ENCODE measurements at places on chromosomes 12 and 14. TPM values are rescaled to one million over a fixed set of nuclear protein-coding genes. Genes with fewer than 3 reads are reported as not detected.

DNA sequence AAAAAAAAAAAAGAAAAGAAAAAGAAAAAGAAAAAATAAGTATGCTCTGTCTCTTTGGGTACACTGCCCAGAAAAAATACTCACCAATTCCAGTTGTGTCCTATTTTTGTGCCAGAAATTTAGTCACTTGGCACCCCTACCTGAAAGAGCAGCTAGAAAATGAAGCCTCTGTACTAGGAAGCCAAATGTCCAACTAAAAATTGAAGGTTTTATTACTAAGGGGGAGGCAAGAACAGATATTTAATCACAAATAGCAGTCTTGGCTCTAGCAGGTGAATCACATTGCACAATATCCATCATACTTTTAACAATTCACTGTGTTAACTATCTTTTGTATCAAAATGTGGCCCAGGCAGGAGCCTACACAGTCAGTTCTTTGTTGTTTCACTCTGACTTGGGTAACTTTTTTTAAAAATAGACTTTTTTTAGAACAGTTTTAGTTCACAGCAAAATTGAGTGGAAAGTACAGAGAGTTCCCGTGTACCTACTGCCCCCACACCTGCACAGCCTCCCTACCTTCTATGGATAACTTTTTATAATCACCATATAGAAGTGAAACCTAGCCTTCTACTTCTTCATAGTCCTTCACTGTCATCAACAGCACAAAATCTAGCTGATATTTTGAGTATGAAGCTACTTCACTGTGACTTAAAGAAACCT lies 87.1 kb upstream of the ATF7IP start:
- no peak for DNase-seq

DNA sequence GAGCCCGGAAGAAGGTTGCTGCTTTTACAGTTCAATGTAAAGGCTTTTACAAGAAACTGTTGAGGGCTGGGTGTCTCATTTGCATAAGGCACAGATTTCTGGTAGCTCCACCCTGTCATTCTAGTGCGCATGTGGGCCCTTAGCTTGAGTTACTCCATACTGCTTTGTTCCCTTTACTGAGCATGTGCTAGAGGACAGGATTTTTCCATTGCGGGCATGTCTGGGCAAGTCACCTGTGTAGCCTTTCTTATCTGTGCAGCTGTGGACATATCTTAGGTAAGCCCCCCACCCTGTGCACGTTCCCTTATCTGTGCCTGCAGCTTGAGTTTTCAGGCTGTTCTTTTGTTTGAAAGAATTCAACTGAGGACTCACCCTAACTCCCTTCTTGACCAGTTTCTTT lies 56.2 kb upstream of the ARHGAP5 start:
- no peak for DNase-seq

- no peak for DNase-seq
These were observed 24.4 kb downstream of the MAP3K9 start for GRCh38 chr14:70784886-70785285.

Gene CFAP73
- not detected for total RNA-seq

Gene MUCL1
- not detected for total RNA-seq

Gene CCDC197
- total RNA-seq: not detected

Gene RNASE3
- not detected for total RNA-seq

- DNase-seq: no peak
These were observed 204.8 kb upstream of the IGF1 start for GRCh38 chr12:102685172-102685571.

DNA sequence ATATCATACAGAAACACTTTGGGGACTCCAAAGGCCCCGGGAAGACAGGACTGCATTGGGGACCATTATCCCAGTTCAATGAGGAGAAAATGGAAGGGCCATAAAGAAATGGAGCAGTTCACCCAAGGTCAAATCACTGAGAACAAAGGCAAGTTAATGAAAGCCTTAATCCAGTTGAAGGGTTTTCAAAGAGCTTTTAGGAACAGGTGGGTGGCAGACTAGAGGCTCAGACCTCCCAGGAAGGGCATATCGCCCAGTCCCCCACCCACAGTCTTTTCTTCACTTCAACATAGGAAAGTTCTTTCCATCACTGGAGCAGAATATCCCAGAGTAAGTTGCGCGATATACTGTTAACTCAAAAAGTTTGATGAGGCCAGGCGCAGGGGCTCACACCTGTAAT lies 136.1 kb upstream of the CCND2 start:
- no peak for DNase-seq

GRCh38 chr14:39179042-39179441 lies 4.0 kb downstream of the PNN start:
- no peak for DNase-seq

DNA sequence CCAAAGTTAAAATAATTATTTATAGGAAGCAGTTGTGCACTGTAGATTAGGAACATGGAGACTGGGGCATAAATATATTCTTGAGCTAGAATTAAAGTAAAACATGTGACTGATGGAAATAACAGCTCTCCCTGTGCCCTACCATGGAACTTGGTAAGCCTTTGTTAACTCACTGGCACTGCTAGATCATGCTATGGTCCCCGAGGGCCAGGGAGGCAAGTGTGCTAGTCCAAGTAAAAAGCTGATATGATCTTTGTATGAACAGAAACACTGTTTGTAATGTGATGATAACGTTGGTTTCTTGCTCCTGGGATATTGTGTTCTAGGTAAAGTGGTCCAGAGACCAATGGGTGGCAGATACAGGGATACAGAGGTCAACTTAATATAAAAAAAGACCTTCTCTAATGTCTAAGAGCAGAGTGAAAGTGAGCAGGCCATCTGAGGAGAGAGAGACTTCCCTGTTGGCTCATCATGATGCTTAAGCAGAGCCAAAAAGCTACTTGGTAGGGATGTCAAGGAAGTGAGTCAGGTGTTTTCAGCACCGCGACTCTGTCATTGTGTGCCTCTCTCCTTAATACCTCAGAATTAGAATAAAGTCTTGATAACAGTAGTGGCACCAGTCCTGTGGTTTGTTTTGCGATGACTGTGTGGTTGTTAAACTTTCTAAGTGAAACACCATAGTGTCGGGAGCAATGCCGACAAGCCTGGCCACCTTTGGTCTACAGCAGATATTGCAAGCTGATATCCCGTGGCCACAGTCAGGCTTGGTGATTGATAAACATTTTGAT lies 27.6 kb downstream of the BICD1 start:
- DNase-seq: peak; percentile 38

Gene KCNMB4
- 0.22 TPM for total RNA-seq

Gene HOXC4
- not detected for total RNA-seq

DNA sequence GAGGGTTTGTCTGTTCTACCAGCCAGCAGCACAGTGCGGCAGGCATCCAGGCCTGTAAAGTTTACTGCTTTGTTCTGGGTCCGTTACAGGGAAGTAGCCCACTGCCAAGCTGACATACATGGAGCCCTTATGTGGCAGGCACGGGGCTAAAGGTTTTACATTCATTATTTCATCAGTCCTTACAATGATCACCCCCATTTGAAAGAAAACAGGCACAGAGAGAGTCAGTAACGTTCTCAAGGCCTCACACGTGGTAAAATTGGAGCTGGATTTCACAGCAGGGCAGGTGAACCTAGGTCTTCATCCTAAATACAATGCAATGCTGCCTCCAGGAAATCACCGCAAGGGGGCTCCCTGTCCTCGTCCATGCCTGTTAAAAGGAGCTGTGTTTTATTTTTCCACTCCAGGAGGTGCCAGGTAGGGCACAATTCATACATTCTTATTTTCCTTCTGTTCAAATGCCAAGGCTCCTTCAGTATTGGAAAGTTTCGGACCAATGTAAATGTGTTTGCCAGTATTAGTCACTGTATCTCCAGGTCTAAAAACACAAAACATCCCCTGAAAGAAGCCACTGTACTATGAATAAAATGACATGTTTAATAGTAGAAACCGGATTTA lies 172.2 kb upstream of the GZMB start:
- DNase-seq: peak; percentile 80

GRCh38 chr12:25853316-25854095 lies 105.0 kb upstream of the RASSF8 start:
- no peak for DNase-seq

DNA sequence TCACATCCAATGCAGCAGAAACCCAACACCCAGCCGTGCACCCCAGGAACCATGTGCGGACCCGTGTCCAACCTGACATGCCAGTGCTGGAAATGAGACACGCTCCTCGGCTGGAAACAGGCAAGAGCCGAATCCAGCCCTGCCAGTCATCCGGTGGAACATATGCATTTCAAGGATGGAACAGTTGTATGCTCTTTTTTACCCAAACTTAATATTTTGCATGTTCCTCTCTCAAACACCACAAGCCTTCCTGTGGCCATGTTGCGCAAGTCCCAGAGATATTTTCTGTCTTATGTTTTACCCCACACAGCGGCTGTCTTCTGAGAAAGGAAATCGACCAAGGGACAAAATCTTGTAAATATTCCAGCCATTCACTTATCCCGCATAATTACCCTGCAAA lies 196.9 kb downstream of the BCL11B start:
- no peak for DNase-seq

Gene SSPN
- 0.22 TPM for total RNA-seq

DNA sequence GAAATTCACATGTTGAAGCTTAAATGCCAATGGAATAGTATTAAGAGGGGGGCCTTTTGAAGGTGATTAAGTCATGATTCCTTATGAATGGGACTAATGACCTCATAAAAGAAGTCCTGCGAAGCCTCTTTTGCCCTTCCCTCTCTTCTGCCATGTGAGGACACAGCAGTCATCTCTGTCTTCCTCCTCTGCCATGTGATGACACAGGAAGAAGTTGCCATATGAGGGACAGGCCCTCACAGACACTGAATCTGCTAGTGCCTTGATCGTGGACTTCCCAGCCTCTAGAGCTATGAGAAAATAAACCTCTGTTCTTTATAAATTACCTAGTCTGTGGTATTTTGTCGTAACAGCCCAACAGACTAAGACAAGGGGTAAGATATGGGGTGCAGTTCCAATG lies 100.7 kb downstream of the VCPKMT start:
- DNase-seq: no peak

Gene ACSM4
- total RNA-seq: not detected

Gene TOX4
- 15.9 TPM for total RNA-seq

DNA sequence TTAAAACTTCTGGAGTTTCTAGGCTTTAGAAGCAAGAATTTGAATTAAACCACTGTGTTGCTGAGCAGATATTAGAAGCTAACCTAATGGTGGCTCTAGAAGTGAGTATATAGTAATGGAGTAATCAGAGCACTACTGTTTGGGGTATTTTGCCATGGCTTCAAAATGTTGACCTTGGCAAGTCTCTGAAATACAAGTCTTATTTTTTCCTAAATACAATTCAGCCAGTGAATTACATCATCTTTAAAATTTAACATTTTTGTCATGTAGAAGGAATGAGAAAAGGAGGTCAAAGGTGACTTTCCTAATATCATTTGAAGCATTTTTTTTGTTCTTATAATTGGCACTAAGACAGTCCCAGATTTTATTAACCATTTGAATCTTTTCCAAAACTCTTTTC lies 25.2 kb downstream of the PMCH start:
- peak; percentile 91 for DNase-seq

DNA sequence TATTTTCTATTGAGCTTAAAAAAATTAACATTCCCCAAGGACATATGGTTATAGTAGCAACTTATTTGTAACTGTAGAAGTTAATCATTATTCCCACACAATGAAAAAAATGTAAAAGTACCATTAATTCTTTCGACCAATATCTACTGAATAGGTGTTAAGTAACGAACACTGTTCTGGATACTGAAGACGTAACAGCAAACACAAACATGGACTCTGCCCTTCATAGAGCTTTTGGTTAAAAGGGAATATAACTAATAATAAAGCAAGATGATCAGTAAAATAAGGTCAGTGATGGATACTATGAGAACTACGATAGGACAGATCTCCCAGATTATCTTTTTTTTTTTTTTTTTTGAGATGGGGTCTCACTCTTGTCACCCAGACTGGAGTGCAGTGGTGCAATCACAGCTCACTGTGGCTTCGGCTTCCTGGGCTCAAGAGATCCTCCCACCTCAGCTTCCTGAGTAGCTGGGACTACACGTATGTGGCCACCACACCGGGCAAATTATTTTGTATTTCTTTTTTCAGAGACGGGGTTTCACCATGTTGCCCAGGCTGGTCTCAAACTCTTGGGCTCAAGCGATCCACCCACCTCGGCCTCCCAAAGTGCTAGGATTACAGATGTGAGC lies 93.9 kb downstream of the PAWR start:
- no peak for DNase-seq

GRCh38 chr14:101595887-101596721 lies 34.8 kb downstream of the DIO3 start:
- no peak for DNase-seq

DNA sequence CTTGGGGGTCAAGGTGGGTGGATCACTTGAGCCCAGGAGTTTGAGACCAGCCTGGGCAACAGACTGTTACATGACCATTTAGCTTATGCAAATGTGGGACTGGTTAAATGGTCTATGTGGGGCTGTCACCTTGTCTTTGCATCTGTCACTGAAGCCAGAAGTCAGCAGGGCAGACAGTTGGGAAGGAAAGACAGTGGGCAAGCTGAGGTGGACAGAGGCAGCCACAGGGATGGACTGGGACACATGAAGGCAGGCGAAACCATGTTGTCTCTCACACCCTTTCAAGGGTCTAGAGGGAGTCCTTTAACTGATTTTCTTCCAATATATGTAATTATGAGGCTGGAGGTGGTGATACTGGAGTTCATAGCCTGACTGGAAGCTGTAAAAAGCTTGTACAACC lies 426.4 kb downstream of the TMEM121 start:
- no peak for DNase-seq

GRCh38 chr12:51953864-51954263 lies 2.4 kb downstream of the ACVR1B start:
- DNase-seq: no peak

GRCh38 chr12:82527165-82527780 lies 159.4 kb upstream of the TMTC2 start:
- DNase-seq: peak; percentile 78

GRCh38 chr12:28988325-28988704 lies 160.8 kb upstream of the FAR2 start:
- DNase-seq: no peak

Gene GZMB
- total RNA-seq: not detected

- DNase-seq: no peak
These were observed 623 bp upstream of the C14orf132 start for GRCh38 chr14:96038558-96038919.

DNA sequence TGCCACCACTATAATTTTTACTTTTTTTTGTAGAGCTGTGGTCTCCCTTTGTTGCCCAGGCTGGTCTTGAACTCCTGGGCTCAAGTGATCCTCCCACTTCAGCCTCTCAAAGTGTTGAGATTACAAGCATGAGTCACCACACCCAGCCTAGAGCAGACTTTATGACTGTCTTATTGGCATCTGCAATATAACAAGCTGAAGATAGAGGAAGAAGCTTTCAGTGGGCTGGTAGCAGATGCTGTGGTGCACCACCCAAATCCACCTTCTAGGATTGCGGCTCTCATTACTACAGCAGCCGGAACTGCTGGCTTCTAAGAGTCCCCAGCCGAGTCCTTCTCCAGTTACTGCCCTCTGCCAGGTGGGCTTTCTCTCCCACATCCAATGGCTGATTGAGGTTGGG lies 7.6 kb upstream of the STK38L start:
- DNase-seq: no peak

Measured in lung microvascular endothelial cell (primary cell).